CMK (cell line): ENCODE measurements at places on chromosomes 2 and 18.
A peak's percentile ranks its signal among the peaks of the same experiment; 100 is the strongest.

- DNase-seq: peak; percentile 24
Observed at GRCh38 chr2:20186078-20186854, 38.7 kb downstream of the SDC1 start.

GRCh38 chr2:44116319-44116718, 52.4 kb upstream of the PPM1B start:
- DNase-seq: no peak

- no peak for DNase-seq
Observed at GRCh38 chr18:59582395-59582794, 114.8 kb downstream of the CCBE1 start.

GRCh38 chr2:28352104-28352503, 40.6 kb upstream of the FOSL2 start:
- no peak for DNase-seq

- DNase-seq: no peak
Observed at GRCh38 chr18:58593938-58594337, 35.0 kb downstream of the ALPK2 start.

DNA sequence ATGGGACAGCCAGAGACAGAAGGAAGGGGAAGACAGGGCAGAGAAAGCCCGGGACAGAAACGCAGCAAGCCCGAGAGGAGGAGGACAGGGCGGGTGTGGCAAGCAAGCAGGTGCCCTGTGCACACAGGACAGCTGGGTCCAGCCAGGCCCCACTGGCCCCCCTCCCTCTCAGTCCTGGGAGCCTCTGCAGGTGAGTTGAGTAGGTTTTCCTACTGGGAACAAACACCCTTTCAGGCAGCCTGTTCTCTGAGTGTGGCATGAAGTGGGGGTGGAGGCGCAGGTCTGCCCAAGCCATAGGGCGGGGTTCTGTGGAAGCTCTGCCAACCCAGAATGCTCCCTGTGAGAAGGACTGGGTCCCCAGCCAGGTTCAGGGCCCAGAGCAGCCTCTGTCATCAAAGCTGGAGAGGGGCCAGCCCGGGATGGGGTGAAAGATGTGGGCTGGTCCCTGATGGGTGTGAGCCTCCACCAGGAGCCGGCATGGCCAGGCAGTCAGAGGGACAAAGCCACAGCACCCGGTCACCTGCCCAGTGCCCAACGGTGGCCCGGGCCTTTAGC, 129.4 kb downstream of the TFCP2L1 start:
- DNase-seq: no peak

GRCh38 chr2:229715895-229716507, 1.6 kb upstream of the DNER start:
- DNase-seq: peak; percentile 8

DNA sequence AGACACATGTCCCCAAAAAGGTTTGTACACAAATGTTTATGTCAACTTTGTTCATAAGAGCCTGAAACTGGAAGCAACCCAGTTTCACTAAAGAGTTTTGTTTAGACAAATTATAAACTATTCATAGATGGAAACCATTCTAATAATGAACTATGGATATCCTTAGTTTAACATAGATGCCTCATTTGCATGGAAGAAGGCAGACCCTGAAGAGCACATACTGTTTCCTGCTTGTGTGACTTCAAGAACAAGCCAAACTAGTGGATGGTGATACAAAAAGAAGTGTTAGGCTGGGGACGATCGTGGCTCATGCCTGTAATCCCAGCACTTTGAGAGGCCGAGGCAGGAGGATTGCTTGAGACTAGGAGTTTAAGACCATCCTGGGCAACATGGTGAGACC, 48.1 kb downstream of the ACOXL start:
- no peak for DNase-seq

- DNase-seq: peak; percentile 56
Observed at GRCh38 chr2:23925702-23926289, 1.1 kb downstream of the ATAD2B start.

GRCh38 chr2:229296016-229296415, 24.9 kb upstream of the PID1 start:
- no peak for DNase-seq

GRCh38 chr2:239285071-239285931, 115.5 kb downstream of the HDAC4 start:
- no peak for DNase-seq

DNA sequence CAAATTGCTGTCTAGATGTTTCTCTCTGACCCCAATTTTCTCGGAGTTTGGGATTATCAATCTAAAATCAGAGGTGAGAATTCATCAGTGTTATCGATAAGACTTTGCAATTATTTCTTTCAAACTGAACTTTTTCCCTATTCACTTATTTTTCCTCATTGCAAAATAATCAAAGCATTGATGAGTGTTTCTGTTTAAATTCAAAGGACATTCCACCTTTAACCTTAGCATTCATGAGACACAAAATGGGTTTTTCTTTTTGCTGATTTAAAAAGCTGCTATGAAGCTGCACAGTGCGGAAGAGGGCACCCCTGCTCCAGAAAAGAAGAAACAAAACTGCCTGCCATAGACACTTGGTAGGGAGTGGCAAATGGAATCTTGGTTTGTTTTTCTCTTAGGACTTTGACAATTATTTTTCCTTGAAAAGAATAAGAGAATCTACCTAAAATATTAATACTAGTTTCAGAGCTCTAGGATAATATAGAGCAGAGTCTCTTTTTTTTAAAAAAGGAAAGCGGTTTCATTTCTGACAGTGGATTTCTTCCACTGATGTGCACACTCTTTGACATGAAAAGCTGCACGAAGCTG, 203.4 kb downstream of the TGIF1 start:
- DNase-seq: no peak

DNA sequence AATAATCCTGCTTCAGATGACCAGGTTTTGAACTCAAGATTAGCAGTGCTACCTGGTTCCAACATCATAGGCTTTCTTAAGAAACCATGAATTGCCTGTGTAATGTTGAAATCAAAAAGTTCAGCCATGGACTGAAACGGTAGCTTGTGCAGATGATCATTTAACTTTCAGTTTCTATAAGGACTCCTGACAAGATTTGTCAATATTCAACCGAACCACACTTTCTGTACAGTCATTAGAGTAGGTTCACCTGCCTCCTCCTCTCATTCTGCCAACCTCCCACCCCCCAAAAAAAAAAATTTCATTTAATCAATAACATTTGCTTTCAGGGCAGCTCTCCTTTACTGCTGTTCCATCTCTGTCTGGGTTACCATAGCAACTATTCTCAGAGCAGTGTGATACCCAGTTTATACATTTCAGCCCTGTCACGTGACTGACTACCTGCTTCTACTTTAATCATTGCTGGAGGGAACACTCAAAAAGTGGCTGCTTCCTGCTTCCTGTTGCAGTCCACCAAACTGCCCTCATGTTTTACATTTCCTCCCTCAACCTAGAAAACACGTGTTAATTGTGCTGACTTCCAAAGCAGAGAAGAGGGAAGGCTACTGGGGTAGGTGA, 275.5 kb downstream of the SS18 start:
- DNase-seq: no peak

- DNase-seq: no peak
Observed at GRCh38 chr2:61558160-61558559, 20.0 kb upstream of the XPO1 start.

DNA sequence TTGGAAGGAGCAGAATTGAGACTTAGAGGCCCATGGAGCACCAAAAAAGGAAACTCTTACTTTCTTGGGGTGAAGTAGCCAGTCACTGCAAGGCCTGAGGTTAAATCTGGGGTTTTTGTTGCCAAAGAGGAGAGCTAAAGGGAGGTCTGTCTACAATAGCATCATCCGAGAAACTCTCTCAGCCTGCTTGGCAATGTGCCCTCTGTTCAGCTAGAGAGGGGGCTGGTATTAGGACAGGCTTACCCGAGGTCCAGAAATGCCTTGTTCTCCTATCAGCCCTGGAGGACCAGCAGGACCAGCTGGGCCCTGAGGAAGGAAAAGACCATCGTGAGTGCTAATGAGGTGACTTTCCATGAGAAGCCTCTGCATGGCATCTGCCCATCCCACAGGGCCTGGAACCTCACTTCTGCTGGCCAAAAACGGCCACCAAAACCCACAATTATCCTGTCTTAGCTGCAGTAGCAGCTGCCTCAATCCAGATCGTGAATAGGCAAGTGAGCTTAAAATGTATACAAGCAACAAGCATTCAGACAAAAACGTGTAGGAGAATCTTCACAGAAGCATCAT, 61.6 kb downstream of the COL6A3 start:
- DNase-seq: no peak

DNA sequence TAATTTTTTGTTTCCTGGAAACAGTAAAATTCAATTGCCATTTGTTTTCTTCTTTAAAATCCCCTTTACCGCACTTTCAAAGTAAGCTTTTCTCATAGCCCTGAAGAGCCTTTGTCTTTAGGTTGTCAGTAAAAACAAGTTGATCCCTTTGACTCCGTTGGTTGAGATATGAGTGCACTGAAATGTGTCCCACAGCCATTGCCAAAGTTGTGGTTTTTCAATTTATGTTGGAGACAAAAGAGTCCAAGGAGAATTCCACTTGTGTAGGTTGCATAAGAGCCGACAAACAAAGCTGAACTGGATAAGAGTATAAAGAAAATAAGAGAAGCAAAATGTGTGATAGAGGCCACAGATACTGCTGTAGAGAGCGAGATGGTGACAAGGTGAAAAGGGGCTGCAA, 26.1 kb upstream of the HNMT start:
- DNase-seq: no peak

DNA sequence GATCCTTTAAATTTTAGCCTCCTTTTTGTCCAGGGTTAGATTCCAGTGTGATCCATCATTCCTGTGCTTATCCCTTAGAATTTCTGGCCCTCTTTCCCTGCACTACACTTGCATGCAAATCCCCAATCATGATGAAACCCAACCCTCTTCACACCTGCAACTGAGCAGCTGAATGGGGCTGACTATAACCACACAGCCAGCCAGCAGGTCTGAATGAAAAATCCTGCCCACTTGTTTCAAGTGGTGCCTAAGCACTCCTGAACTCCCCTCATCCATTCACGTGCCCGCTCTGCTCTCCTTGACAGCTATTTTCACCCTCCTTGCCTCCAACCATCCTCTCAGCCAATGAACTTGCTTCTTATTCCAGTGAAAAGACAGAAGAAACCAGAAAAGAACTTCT, 80.5 kb upstream of the AFF3 start:
- no peak for DNase-seq

- no peak for DNase-seq
Observed at GRCh38 chr2:1671916-1672315, 72.4 kb downstream of the PXDN start.

DNA sequence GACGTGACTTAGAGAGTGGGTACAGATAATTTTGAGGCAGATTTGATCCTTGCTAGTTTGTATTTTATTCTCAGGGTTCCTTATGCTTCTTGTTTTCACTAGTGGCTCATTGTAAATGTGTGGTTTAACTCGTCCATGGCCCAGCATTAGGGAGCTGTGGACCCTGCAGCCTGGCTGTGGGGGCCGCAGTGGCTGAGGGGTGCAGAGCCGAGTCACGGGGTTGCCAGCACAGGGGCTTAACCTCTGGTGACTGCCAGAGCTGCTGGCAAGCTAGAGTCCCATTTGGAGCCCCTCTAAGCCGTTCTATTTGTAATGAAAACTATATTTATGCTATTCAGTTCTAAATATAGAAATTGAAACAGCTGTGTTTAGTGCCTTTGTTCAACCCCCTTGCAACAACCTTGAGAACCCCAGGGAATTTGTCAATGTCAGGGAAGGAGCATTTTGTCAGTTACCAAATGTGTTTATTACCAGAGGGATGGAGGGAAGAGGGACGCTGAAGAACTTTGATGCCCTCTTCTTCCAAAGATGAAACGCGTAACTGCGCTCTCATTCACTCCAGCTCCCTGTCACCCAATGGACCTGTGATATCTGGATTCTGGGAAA, 269.9 kb downstream of the MYT1L start:
- DNase-seq: no peak

DNA sequence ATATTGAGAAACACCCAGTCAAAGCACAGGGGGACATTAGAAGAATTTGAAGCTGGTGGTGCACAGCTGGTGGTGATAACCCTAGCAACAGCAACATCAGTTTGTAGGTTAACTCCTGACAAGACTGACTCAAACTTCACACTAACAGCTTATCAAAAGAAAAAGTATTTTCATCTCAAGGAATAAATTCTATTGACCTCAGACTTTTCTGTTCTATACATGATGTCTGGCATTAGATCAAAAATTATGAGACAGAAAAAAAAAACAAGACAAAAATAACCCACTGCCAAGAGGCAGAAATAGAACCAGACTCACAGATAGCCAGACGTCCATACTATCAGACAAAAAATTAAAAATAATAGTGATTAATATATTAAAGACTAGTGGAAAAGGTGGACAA, 126.1 kb downstream of the COL6A3 start:
- no peak for DNase-seq

- no peak for DNase-seq
Observed at GRCh38 chr18:9694952-9695495, 13.1 kb upstream of the RAB31 start.

DNA sequence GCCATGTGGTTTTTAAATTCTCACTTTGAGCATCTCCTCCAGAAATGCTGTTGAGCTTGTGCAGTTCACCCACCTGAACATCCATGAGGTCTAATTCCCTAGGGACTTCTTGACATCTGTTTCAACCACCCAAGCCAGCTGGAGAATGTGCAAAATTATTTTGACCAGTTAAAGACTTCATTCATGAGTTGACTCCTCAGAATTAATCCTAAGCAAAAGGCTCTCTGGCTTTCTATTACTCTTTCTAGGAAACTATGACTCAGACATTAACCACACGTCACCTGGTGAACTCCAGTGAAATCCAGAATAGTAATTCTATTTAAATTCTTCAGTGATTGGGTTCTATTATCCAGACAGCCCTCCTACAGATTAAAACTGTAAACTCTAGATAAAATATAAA, 247.5 kb downstream of the NBAS start:
- no peak for DNase-seq

GRCh38 chr2:11304476-11304875, 40.0 kb downstream of the ROCK2 start:
- no peak for DNase-seq

DNA sequence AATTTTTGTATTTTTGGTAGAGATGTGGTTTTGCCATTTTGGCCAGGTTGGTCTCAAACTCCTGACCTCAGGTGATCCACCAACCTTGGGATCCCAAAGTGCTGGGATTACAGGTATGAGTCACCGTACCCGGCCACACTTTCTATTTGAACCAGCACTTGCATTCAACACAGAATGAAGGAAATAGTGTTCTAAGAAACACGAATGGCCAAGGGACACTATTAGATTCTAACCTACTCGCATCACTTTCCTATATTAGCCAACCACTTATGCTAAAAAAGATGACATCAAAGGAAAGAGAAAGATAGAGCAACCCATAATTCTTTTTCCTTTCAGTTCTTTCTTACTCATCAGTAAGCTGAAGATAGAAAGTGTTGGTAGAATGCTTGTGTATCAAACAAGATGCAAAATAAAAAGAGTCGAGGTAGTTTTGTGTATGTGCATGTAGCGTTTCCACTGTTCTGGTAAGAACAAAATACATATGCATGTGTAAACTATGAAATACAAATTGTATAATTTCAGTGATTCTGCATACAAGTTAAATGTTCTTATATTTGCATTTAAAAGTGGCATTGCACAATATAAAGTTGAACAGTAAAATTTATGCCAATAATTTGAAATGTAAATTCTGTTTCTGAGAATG, 247.6 kb downstream of the CDCA7 start:
- no peak for DNase-seq

GRCh38 chr2:126699018-126699417, 43.1 kb downstream of the GYPC start:
- DNase-seq: no peak
